Activated T-helper 1 cell treated with anti-CD3 and anti-CD28 coated beads, Interleukin-12 subunit alpha, Interleukin-12 subunit beta, Interleukin-2, Interleukin-4 antibody, amounts not matched to agents 30 ng/mL and 10 ng/mL and 1 ng/mL, durations not matched to agents 14 hours and 24 hours and 36 hours (primary cell): ENCODE measurements at places on chromosomes 4 and X.

GRCh38 chr4:118683513-118683912 is 1.7 kb upstream of the METTL14 start:
- DNase-seq, result no peak

DNA sequence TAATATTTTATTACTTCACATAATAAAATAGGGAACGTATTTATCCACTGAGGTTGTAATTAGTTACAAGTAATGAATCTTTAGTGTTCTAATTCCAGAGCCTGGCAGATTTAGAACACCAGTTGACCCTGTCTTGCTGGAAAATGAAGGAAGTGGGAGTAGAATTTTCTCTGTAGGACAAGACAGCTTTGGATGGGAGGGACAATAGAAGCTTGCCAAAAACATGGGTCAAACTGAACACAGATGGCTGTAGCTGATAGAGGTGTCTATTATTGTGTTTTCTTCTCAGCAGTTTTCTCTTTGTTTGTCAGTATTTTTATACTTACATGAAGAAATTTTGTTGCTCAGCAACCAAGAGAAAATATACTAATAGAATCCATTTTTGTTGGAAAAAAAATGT is 20.2 kb downstream of the FAT4 start:
- no peak for DNase-seq

- no peak for DNase-seq
Observed at GRCh38 chr4:25533256-25533655, 122.4 kb upstream of the SLC34A2 start.

GRCh38 chrX:10847333-10847732 is 226.9 kb upstream of the MID1 start:
- no peak for DNase-seq

GRCh38 chr4:77151241-77151640 is 5.8 kb upstream of the CCNG2 start:
- DNase-seq, result no peak

GRCh38 chr4:4477796-4478195 is 64.1 kb downstream of the STX18 start:
- DNase-seq, result no peak

DNA sequence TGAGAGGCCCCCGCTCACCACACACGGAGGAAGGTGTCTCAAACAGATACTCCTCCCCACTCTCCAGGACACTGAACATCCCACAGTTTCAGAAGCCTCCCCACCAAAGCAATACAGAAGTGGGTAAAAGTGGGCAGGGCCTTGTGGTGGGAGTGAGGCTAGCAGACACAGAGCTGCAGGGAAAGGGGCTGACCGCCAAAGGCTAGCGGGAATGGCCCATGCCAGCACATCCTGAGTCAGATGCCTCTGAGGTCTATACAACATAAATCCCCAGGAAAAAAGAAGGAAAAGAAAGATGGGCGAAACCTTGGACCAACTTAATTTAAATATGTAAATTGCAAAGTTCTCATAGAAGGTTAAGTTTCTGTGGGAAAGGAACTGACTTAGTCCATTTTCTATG is 21.9 kb upstream of the ARHGAP10 start:
- no peak for DNase-seq

DNA sequence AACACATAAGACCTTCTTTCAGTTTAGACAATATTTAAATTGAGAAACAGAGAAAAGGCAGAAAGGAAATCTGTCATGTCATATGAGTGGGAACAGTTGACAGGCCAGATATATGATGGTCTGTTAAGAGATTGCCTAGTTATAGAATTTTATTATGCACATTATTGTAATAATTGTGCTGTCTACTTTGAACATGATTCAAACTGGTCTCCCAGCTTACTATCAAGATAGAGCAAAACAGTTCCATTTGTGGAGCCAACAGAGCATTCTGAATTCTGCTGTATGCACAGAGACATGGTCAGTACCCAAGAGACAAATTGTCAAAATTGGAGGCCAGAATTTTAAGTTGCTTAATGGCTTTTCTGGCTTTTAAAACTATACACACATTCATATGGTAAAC is 139.4 kb downstream of the FBXO8 start:
- DNase-seq, result no peak

- DNase-seq, result no peak
Observed at GRCh38 chrX:11349661-11350337, 56.6 kb downstream of the AMELX start.

DNA sequence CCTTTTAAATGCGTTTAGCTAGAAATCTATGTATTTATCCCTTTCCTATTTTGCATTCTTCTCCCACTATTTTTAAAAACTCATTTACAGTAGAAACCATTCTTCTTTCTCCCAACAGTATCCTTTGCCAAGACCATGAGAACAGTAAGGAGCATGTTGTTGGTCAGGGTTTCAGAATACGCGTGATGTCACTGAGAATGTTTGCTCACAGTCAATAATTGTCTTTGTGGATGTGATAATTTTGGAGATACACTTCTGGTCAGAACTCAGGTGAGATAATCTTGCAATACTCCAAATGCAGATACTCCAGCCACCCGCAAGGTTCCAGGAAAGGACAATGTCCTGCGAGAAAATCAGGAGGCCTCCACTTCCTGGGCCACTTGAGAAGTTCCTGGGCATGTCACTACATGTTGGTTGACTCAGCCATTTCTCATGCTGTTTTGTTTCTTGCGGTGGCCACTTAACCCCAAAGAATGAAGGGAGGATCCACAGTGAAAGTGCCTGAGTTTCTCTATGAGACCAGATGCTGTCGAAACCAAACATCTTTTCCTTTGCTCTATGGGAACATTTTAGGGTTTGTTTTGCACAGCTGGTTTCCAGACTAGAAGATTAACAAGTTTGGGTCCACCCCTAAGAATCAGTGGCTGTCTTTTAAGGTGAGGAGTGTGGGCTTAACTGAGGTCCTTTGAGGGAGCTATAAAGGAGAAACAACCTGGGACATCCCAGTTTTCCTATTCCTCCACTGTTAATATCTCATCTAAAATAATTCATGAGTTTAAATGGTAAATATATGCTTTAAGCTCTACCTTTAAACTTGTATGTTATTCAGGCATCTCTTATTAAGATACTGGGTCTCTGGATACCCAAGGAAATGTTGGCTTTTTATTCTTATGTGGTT is 116.0 kb downstream of the SOWAHB start:
- DNase-seq, result no peak

DNA sequence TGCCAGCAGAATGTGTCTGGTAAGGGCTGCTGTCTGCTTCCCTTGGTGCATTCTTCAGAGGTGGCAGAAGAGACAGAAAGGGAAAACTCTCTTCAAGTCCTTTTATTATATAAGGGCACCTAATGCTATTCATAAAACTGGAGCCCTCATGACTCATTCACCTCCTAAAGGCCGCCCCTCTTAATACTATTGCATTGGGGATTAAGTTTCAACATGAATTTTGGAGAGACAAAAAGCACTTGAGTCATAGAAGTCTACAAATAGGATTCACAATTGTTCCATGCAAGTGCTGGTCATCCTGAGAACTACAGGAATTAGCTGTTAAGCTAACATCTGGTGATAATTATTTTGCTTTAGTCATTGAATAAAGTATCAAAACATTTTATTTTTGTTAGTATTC is 349.5 kb downstream of the HS3ST1 start:
- DNase-seq, result no peak

DNA sequence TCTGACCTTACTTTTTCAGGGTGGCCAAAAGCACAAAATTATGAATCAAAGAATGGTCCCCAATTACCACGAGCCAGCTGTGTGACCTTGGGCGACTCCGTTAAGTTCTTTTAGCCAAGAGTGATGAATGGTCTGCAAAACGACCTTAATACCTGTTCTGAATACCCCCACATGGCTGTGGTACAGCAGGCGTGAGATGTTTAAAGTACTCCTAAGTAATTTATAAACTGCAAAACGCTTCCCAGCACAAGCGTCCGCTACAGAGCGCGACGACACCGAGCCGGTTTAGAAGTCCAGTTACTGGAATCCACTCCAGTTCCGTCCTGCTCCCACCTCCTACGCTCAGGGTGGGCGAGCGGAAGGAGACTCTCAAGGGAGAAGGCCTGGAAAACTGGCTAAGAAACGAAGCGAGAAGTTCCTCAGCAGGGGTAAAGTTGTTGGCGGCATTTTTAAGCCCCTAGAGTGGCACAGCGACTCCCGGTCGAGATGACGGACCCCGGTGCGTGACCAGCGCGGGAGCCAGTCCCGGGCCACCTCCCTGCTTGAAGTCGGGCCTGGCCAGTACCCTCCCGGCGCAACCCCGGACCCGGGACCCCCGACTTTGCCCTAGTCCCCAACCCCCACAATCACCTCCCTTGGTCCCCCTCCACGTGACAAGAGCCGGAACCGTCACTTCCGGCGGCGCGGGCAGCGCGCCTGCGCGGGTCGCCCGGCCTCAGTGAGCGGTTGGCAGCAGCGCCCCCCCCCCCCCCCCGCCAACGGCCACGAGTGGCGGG is 659 bp upstream of the BMP2K start:
- DNase-seq, result peak; percentile 86

DNA sequence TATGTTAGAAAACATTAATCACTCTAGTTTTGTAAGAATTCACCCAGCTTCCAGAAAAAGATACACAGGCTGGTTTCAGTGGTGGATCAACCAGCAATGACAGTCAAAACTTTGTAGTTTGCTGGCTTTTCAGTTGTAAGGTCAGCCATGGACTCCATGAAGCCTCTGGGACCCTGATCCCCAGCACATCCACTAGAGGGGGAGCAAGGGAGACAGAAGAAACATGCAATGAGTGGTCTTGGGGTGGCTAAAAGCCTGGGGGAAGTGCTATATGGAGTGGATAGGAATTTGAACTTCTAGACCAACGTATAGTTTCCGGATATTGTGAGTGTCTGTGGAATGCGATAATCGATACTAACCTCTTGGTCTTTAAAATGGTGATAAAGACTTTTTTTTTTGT is 72.7 kb downstream of the AFF2 start:
- no peak for DNase-seq

GRCh38 chrX:133414406-133415275 is 648 bp downstream of the GPC4 start:
- no peak for DNase-seq

DNA sequence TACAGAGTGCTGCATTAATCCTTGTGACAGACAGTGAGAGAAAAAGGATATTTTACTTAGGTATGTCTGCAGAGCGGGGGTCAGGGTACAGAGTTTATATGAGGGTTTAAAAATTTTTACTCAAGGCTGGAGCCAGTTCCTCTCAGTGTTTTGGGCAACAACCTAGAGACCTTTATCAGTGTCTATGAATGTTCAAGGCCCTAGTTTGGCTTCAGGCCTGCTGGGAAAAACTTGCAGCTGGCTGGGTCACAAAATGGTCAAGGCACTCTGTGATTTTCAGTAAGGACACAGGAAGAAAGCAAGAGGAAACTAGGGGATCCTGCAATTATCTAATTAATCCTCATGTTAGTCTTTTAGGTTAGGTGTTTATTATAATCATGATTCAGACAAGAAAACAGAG is 10.8 kb upstream of the C4orf54 start:
- DNase-seq, result no peak

GRCh38 chrX:130055103-130055502 is 55.2 kb downstream of the ELF4 start:
- DNase-seq, result no peak

- no peak for DNase-seq
Observed at GRCh38 chrX:127085939-127086338, 266.4 kb downstream of the PRR32 start.

- no peak for DNase-seq
Observed at GRCh38 chrX:63428348-63428747, 77.2 kb upstream of the SPIN4 start.

DNA sequence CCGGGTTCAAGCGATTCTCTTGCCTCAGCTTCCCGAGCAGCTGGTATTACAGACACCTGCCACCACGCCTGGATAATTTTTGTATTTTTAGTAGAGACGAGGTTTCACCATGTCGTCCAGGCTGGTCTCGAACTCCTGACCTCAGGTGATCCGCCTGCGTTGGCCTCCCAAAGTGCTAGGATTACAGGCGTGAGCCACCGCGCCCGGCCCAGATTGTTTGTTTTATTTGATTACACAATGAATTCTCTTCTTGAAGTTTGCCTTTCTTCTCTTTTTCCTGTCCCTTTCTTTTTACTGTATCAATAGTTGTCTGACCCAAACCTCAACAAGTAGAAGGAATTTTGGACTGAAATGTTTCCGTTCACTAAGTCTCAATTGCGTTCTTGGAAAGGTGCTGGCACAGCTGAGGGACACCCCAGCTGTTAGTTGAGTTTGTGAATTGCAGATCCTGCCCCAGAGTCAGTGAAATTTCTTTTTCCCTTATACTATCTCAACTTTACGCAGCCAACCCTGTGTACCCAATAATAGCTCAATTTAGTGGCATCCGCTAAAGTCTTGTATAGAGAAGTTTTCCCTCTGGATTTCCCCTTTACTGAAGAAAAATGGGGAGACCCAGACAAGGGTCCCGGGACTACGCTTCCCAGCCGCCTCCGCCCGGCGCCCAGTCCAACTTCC is 639 bp upstream of the MTM1 start:
- no peak for DNase-seq

- no peak for DNase-seq
Observed at GRCh38 chr4:67344594-67345380, 200.5 kb downstream of the CENPC start.

DNA sequence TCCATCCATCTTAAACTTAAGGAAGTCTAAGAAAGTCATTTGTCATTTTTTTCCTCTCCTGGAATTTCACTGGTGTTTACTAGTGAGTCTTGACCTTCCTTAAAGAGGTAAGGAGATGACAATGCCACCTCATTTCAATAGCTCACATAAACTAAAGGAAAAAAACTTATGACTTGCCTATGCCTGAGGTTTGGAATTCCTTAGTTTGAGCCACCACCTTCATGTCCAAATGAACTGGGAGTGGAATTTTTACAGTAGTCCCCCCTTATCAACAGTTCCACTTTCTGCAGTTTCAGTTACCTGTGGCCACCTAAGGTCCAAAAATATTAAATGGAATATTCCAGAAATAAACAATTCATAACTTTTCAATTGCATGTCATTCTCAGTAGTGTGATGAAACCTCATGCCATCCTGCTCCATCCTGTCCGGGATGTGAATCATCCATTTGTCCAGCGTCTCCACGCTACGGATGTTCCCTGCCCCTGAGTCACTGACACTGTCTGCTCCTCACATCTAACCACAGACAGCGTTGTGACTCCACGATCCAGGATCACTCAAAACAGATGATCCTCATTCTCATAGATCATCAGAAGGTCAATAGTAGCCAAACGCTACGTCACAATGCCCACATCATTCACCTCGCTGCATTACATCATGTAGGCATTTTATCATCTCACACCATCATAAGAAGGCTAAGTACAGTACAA is 177.4 kb downstream of the SH3KBP1 start:
- DNase-seq, result no peak

- DNase-seq, result no peak
Observed at GRCh38 chr4:111045992-111046391, 423.1 kb upstream of the PITX2 start.

GRCh38 chr4:24179201-24179840 is 289.5 kb upstream of the PPARGC1A start:
- DNase-seq, result no peak
